ENCODE measurements at places on chromosomes 12 and 14.

- DNase-seq: no peak
These were observed 84.4 kb downstream of the PPP2R5C start for GRCh38 chr14:101845896-101846295.

DNA sequence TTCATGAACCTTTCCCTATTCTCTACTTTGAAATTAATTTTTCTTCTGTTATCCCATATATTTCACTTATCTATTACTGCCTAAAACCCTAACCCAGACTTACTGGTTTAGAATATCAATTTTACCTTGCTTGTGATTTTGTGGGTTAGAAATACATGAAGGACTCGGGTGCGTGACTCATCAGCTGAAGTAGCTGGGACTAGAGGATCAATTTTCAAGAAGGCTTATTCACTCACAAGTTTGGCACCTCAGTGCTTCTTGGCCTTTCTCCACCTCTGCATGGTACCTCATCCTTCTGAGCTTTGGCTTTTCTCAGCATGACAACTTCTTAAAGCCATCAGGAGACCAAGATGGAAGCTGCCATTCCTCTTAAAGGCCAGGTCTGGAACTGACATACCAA is 57.8 kb downstream of the TMEM117 start:
- DNase-seq: no peak

DNA sequence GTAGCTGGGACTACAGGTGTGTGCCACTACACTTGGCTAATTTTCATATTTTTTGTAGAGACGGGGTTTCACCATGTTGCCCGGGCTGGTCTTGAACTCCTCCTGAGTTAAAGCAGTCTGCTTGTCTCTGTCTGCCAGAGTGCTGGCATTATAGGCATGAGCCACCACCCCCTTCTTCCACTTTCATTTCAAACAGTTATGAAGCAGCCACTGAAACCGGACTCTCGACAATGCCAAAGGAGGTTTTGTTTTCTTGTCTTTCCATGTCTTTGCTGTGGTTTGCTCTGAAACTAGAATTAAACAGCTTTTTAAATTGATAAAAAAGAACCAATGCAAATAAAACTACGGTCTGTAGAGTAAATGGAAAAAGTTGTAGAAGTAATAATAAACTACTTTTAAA is 30.4 kb downstream of the RAP1B start:
- DNase-seq: no peak

- DNase-seq: no peak
These were observed 57.0 kb downstream of the NCOR2 start for GRCh38 chr12:124510301-124510970.

DNA sequence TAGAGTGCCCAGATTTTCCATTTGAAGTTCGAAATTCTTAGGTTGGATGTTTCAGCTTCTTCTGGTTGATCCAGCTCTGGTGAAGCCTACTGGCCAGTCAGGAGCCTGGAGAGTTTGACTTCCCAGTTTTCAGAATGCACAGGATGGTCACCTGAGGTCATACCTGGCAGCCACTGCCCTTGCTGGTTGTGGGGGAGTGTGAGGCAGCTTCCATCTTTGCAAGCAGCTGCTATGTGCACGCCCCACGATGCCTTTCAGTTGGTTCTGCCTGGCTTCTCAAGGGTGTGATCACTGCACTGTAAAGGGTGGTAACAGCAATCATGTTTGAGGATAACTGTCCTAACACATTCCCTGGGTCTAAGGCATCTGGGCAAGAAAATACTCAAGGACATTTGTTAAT is 15.4 kb downstream of the CCDC92 start:
- no peak for DNase-seq

DNA sequence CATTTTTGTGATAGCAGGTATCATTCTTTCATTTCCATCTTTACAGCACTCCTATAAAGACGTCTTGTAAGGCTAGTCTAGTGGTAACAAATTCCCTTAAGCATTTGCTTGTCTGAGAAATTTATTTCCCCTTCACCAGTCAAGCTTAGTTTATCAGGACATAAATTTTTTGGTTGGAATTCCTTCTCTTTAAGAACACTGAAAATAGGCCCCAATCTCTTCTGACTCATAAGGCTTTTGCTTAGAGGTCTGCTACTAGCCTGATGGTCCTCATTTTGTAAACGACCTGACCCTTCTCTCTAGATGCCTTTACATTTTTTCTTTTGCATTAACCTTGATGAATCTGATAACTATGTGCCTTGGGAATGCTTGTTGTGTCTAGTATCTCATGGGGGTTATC is 20.3 kb downstream of the OLR1 start:
- DNase-seq: no peak

- no peak for DNase-seq
These were observed 1.7 kb upstream of the DCD start for GRCh38 chr12:54649825-54650224.

GRCh38 chr14:96953087-96953874 is 156.1 kb downstream of the VRK1 start:
- no peak for DNase-seq

- DNase-seq: no peak
These were observed 353.9 kb upstream of the TBX3 start for GRCh38 chr12:115037830-115038229.

GRCh38 chr14:58717211-58717610 is 79.4 kb downstream of the DACT1 start:
- no peak for DNase-seq

GRCh38 chr14:80924365-80925103 is 17.0 kb downstream of the CEP128 start:
- no peak for DNase-seq

DNA sequence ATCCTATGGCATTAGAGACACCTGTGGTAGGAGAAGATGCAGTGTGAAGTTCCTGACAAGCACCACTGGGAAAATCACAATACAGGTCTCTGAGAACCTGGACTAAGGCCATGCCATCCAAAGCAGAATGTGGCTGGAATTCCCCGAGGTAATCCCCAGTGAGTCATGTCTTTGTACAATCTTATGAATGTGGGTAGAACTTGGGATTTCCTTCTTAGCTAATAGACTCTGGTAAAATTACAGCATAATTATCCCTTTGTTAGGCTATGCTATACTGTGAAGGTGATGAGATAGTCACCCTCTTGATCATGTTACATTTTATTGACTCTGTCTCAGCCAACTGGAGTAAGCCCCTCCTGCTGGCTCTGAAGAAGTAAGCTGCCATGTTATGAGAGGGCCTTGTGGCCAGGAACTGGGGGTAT is 224.3 kb upstream of the DCN start:
- DNase-seq: no peak

DNA sequence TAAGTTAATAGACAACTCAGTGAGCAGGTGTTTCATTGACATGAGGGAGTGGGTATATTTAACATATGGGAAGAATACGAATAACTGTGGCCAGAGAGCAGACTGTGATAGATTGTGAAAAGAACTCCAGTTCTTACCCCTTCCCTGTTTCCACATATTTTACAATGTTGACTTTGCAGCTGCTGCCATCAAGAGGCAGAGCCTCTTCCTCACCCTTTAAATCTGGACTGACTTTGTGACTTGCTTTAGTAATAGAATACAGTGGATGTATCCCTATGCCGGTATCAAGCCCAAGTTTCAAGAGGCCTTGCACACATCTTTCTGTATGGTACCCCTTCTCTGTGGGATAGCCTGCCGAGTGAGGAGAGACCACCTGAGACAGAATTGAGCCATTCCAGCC is 356.7 kb downstream of the ETNK1 start:
- DNase-seq: no peak

- DNase-seq: no peak
These were observed 623 bp upstream of the TSPAN8 start for GRCh38 chr12:71158361-71158882.

DNA sequence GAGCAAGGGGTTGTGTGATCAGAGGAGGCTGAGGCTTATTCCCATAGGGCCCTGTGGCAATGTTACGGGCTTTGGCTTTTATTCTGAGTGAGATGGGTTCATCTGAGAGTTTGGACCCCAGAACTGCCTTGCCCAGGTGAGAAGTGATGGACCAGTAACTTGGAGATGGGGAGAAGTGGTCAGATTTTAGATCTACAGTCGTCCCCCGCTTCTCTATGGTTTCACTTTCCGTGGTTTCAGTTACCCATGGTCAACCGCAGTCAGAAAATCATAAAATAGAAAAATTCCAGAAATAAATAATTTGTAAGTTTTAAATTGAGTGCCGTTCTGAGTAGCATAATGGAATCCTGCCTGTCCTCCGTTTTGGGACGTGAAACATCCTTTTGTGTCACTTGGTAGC is 40.2 kb upstream of the PPP1CC start:
- DNase-seq: no peak

DNA sequence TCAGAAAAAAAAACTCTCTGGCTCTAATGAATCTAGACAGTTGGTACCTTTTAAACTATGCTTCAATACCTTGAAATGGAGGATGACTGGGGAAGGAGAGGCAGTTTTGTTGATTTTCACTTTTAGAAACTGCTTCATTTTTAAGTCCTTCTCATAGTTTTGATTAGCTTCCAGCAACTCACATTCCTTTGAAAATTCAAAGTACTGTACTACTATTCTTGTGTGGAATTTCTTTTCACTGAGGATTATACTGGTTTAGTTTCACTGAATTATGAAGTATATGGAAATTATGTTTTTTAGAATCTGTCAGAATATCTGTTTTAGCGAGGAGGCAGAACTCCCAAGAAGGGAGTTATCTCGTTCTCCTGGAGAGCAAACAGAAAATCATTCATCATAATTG is 116.3 kb downstream of the TGFB3 start:
- DNase-seq: no peak

DNA sequence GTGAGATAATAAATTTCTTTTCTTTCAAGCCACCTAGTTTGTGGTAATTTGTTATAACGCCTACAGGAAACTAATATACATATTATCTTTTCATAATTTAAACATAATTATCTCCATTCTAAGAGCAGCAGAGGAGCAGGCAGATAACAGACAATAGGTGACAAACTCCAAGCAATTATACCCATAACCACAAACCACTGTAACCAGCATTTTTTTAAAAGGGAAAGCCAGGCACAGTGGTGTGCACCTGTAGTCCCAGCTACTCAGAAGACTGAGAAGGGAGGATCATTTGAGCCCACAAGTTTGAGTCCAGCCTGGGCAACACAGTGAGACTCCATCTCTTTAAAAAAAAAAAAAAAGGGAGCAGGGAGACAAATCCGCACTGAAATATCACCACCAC is 54.9 kb downstream of the ATF7 start:
- DNase-seq: no peak

GRCh38 chr14:99790201-99790977 is 2.8 kb upstream of the EML1 start:
- no peak for DNase-seq

DNA sequence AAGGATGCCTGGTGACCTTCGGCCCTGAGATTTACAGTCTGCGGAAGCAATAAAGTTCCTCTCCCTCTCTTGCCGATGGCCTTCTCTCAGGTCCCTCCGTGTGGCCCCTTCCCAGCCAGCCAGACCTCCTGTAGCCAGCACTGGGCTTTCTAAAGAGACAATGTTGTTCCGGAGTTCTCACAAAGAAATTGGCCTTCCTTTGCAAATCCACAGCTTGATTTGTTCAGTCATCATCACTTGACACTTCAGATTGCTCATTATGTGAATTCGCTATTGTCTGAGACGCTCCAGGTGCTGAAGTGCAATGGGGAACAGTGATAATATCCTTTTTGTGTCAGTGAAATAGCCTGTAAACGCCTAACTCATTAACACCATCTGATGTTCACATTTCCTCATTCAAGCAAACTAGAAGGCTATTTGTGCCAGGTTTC is 43.7 kb upstream of the GPHB5 start:
- DNase-seq: no peak

DNA sequence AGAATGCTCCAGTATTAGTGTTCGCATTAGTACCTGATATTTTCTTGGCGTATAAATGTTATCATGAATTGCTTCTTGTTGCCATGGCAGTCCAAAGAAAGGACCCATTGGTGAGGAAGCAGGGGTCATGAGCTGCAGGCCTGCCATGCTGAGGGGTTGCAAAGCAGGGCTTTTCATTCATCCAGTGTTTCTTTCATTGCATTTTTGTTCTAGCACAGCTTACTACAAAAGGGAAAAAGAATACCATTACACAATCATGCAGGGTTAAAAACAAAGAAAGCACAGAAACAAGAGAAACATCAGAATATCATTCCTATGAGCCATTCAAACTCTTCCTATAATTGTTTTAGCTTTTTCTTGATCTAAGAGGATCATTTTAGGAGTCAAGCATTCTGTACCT is 24.0 kb downstream of the DICER1 start:
- no peak for DNase-seq

GRCh38 chr14:79356040-79356439 is 855.3 kb downstream of the DIO2 start:
- no peak for DNase-seq

GRCh38 chr12:50626026-50626425 is 121.2 kb downstream of the DIP2B start:
- DNase-seq: no peak

- DNase-seq: no peak
These were observed 52.3 kb downstream of the IRAK3 start for GRCh38 chr12:66241061-66242043.

GRCh38 chr14:68501171-68501570 is 291.7 kb downstream of the ZFP36L1 start:
- DNase-seq: no peak

GRCh38 chr14:95140060-95140858 is 17.1 kb downstream of the DICER1 start:
- DNase-seq: no peak

DNA sequence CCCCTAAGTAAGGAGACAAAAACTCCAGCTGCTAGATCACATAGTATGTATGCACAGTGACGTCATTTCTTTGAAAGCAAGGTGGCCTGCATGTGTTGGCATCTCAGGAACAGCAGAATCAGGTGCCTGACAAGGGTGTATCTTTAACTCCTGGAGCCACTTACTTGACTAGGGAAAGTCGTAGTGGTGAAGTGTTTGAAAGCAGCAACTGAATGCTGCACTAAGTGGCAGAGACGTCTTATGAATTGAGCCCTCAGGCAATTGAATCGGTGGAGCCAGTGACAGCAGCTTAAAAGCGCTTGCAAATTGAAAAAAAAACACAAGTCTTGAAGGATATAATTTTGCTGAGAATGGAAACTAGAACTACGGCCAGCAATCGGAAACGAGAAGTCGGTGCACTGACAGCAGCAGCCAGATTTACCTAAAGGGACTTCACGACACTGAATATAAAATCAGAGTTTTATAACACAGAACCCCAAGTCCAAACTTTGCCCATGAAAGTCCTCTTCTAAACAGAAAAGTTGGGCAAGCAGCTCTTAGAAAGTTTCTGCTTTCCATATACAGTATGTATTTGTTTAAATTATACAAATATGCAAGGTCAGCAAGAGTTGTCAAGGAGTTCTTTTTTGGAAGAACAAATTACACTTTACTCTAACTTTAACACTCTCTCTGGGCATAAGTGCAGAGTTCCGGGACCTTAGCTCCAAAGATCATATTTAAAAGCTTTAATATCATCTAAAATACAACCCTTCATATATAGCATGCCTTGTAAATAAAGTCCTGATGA is 1.1 kb downstream of the IGF1 start:
- DNase-seq: no peak

GRCh38 chr12:104276273-104277131 is 27.0 kb upstream of the EID3 start:
- DNase-seq: no peak

DNA sequence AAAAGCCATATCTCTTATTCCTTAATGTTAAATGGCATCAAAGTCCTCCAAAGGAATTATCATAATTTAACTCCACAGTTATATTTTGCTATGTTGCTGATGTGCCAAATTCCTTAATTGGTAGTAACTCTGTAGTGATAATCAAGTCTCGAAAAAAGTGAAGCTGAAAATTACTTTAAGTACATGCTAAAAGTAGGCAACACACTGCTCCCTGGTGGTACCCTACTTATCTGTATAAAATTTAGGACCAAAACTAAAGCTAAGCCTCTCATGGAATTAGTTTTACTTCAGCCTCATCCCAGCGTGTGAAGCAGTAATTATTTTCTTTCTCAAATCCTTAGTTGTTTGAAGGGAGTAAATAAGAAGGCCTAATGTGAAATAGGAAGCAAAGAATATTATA is 132.8 kb downstream of the TTLL5 start:
- no peak for DNase-seq

All from esophagus squamous epithelium (tissue), 5 donors.